ENCODE measurements at places on chromosomes 5 and 9.

DNA sequence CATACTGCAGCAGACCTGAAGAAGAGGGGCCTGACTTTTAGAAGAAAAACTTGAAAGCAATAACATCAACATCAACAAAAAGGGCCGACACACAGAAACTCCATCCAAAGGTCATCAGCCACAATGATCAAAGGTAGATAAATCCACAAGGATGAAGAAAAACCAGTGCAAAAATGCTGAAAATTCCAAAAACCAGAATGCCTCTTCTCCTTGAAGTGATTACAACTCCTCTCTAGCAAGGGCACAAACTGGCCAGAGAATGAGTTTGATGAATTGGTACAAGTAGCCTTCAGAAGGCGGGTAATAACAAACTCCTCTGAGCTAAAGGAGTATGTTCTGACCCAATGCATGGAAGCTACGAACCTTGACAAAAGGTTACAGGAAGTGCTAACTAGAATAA is 186.2 kb upstream of the RAI14 start:
- no peaks in the 10 kb centered on the region for H3K36me3 ChIP-seq
- H3K4me1 ChIP-seq = peaks cover 3% of the 10 kb centered on the region
- no peak overlapping the region for H3K4me3 ChIP-seq

DNA sequence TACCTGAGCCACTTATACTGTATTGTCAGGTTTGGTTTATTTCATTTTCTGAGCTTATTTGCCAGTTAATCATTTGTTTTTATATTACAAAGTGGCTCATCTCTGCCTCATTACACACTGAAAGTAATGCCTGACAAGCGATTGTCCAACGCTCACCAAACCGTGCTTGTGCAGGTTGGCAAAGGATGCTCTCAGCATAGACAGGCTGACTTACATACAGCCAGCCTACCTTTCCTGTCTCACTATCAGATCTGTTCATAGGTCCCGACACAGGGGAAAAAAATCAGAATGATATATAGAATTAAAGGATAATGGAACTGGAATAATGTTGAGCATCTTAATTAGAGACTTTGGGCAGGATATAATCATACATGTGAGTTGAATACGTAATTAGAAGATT is 739.7 kb upstream of the RIOK2 start:
- H3K4me1 ChIP-seq = no peaks in the 10 kb centered on the region
- DNase-seq = no peak
- no peak overlapping the region for H3K4me3 ChIP-seq
- H3K27ac ChIP-seq = no peak overlapping the region

DNA sequence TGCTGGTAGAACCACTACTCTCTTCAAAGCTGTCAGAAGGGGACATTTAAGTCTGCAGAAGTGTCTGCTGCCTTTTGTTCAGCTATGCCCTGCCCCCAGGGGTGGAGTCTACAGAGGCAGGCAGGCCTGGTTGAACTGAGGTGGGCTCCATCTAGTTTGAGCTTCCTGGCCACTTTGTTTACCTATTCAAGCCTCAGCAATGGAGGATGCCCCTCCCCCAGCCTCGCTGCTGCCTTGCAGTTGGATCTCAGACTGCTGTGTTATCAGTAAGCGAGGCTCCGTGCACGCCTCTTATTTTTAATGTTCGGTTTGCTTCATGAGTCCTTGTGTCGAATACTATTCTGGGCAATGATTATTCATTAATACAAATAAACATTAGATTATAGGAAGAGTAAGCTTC is 3.1 kb upstream of the SLC27A6 start:
- no peak overlapping the region for H3K27ac ChIP-seq
- no peak for DNase-seq
- H3K4me1 ChIP-seq = no peaks in the 10 kb centered on the region
- H3K27me3 ChIP-seq = peaks cover 33% of the 10 kb centered on the region
- no peaks in the 10 kb centered on the region for H3K36me3 ChIP-seq

GRCh38 chr9:119255116-119255515 is 114.1 kb downstream of the BRINP1 start:
- no peak overlapping the region for H3K4me3 ChIP-seq
- H3K27ac ChIP-seq = no peak overlapping the region
- no peak for DNase-seq
- H3K4me1 ChIP-seq = no peaks in the 10 kb centered on the region

GRCh38 chr5:15887093-15887492 is 292.5 kb downstream of the MARCHF11 start:
- DNase-seq = no peak
- H3K36me3 ChIP-seq = no peaks in the 10 kb centered on the region
- no peaks in the 10 kb centered on the region for H3K27me3 ChIP-seq
- no peak overlapping the region for H3K4me3 ChIP-seq

All from left lung (tissue), 14 donors.